ENCODE measurements at places on chromosomes 5 and 9.

- DNase-seq, result no peak
Measured at GRCh38 chr5:77394064-77394715, 97.9 kb downstream of the WDR41 start.

- DNase-seq, result no peak
Measured at GRCh38 chr9:107148216-107148615, 134.9 kb upstream of the RAD23B start.

- DNase-seq, result no peak
Measured at GRCh38 chr5:90519081-90519480, 10.3 kb downstream of the LYSMD3 start.

DNA sequence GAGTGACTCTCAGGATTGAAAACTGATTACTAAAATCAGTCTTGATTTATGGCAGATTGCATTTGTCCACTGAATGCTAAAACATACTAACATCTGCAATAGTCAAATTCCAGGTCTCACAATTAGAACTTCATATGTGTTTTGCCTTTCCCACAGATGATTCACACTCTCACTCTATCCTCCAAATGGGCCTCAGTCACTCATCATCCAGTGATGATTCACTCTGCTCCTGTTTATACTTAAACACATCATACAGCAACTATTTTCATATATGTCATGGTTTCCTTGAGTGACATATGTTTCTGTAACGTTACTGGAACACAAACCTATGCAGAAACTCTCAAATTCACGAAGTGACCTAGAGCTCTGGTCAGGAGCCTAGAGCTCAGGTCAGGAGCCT is 512.9 kb downstream of the HINT1 start:
- DNase-seq, result peak; percentile 41

DNA sequence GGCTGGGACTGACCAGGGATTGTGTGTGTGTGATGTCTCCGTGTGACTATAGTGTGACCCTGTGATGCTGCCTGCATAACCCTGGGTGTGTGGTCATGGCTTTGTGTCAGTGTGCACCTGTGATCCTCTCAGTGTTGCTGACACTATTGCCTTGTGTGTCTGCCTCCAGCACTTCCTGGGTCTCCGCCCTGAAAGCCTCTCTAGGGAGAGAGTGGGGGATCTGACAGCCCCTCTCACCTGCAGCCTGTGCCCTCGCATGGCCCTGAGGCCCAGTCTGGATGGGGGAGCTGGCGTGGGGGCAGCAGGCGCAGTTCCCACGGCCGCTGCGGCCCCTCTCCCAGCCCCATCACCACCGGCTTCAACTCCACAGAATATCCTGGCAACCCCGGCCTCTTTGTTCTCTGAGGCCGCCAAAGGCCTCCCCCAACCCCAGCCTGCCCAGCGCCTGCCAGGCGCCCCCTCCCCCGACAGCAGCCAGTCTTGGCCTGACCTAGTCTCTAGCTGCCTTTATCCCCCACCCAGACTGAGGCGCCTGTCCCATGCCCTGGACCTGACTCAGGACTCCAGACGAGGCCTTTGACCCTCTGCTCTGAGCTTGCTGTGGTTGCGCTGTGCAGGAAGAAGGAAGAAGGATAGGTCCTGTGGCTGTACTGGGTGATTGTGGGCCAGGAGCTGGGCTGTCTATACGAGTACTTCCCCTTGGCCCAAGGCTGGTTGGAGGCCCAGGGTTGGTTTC is 38.7 kb downstream of the CXXC5 start:
- DNase-seq, result no peak

GRCh38 chr5:150573867-150574817 is 66.2 kb downstream of the NDST1 start:
- DNase-seq, result no peak

GRCh38 chr9:86854898-86855523 is 92.3 kb downstream of the GAS1 start:
- DNase-seq, result no peak

All from keratinocyte (primary cell).